Tongue (tissue), 3 donors: ENCODE measurements at places on chromosomes 4 and X. TPM values are rescaled to one million over a fixed set of nuclear protein-coding genes. Genes with fewer than 3 reads are reported as not detected.

Gene MAGIX
- total RNA-seq, result 3.5 TPM

Gene BGN
- total RNA-seq, result 62.2 TPM

Gene GRIA3
- 3.4 TPM for total RNA-seq

Gene DDX53
- total RNA-seq, result not detected

Gene OR13H1
- not detected for total RNA-seq

Gene RASSF6
- 3.3 TPM for total RNA-seq

DNA sequence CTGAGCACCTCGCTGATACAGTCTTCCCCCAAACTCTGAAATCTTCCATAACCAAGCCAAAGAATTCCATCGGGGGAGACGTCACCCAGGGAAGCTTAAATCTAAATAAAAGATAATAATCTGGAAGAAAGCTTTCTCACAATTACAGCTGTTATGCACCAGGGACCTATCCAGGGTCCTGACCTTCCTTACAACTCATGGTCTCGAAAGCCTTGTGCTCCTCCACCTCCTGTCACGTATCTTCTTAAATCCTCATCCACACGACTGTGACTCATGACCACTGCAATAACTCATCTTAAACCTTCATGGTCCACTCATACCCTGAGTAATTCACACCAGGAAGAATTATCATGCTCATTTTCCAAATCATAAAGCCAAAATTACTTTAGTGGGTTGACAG is 166.8 kb upstream of the FRG1 start:
- peak; percentile 47 for DNase-seq

DNA sequence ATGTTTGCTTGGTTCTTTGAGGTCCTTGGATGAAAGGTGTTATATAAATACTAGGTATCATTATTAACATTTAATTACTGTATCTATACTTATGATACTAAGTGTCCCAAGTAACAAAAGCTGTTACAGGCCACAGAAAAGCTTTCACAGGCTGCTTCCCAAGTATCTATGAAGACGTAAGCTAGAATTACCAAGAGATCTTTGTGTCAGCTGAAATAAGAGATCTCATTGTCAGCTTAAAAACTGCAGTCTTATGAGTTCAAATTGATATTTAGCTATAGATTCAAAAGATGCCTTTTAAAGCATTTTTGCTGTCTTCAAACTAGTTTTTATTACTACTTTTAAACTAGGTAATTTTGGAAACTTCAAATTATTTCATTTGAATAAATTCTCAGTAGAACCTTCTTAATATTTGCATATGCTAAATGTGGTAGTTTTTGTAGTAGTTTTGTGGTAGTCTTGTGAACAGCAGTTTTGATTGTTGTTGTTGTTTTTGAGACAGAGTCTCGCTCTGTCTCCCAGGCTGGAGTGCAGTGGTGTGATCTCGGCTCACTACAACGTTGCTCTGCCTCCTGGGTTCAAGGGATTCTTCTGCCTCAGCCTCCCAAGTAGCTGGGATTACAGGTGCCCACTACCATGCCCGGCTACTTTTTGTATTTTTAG is 170.0 kb upstream of the RPL34 start:
- DNase-seq, result no peak

DNA sequence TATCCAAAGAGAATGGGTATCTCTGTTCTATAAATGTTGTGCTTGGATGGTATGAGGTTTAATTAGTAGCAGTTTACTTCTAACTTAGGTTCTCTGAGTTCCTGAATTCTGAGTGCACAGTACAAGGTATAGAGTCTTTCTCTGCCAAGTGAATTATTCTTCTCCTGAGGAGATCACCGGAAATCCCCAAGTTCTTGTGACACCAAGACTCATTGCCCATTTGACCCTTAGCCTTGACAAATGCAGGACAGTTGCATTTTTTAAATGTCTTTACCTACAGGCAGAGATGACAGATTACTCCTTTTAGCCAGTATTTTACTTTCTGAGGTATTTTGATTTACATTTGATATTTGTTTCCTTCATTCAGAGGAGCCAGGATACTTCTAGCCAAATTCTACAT is 72.9 kb downstream of the MAOA start:
- no peak for DNase-seq

DNA sequence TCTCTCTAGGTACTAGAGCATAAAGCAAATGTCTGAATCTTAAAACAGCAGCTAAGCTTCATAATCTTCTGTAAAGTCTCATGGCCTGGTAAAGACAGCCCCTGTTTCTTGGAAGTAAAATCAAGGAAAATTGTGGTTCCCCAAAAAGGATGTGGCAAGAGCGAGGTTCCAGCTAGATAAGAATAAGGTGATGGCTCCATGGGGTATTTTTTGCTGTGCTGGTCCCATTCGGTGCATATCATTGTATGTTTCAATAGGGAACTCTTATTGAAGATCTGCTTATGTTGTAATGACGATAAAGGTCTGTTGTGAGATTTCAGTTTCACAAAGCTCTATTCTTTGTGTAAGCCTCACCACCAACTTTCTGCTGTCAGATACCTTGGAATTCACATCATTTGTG is 316.9 kb upstream of the NOCT start:
- DNase-seq, result no peak

DNA sequence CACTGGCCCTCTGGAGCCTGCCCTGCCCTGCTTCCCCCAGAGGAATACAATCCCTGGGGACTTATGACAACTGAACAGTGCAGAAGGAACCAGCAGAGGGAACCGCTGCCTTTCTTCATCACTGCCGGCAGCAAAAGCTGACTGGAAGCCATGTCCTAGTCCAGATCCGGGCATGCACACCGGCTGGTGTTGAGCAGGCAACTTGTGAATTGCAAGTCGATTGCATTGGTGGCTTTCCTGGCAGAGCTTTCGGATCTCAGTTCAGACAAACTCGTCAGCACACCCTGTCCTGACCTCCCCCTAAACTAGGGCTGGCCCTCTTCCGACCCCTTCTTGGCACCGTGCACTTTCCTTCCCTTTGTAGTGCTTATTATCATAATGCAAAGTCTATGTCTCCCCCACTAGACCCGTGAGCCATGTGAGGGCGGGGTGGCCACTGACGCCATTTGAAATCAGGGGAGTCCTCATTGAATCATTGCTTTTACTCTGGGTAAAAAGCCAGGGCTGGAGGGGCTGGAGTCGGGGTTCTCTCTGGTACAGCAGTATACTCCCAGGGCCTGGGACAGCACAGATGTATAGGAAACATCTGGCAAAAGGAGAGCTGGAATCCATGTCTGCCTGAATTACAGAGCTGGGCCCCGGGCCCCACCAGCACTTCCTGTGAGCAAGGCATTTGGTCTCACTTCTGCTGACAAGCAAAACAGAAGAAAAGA is 1.8 kb downstream of the ARHGAP4 start:
- no peak for DNase-seq

DNA sequence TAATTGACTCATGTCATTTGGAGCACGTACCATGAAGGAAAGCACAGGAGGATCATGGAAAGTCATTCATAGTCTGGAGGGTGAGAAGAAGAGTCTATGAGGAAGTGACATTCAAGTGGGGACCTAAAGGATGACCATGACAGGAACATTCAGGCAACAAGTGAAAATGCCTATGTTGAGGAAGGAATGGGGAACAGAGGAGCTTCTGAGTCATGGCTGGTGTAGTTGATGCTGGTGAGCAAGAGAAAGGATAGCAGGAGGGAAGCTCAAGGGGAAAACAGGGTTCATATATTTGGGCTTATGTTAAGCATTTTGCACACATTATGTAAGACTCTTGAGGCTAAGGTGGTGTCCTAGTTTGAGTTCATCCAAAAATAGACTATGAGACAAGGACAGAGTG is 318.6 kb downstream of the HNRNPD start:
- no peak for DNase-seq

DNA sequence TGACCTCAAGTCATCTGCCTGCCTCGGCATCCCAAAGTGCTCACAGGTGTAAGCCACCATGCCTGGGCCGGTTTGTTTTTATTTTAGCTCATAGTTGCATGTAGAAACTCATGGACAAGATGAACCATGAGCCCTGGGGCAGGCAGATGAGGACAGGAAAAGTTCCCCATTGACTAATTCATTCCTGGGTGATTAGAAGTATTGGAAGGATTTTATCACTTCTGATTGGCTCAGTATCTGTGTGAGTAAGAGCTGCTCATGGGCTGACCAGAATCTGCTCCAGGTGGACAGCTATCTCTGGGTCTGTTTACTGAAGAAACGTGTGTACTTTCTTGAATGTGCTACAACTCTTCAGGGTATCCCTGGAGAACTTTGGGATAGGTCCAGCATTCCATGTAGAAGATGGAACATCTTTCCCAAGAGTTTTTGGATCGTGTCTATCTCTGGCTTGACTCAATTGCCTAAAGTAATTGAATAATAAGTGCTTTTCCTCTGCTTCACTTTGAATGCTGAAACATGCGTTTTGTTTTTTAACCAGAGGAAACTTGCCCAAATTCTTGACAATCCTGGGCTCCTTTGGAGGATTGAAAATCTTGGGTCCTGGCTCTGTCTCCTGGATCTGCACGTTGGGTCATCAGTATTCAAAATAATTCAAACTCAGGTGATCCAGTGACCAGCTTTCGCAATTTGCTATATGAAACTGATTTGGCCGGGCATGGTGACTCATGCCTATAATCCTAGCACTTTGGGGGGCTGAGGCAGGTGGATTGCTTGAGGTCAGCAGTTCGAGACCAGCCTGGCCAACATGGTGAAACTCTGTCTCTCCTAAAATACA is 88.6 kb upstream of the DHRSX start:
- DNase-seq, result peak; percentile 34

DNA sequence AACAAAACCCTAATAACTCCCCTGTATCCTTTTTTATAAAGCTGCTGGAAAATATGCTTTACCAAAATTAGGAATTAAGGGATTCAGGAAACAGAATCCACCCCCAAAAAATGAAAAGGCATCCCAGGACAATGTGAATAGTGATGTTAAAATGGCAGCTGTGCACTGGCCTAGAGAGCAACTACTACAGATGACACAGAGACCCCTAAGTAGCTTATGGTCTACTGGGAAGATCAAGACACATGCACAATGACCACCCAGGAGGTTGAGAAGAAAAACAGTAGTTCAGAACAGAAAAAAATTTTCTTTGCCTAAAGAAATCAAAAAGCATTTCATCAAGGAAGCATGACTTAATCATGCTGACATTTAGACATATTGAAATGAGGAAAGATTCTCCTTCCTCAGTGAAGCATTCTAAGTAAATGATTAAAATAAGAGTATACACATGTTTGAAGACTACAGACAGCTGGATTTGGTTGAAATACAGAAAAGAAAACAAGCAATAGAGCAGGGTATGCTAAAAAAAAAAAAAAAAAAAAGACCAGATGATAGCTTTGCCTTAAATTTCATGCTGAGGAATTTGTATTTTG is 117.3 kb downstream of the WDFY3 start:
- DNase-seq, result no peak

GRCh38 chrX:110210417-110211139 is 107.3 kb downstream of the AMMECR1 start:
- peak; percentile 16 for DNase-seq

DNA sequence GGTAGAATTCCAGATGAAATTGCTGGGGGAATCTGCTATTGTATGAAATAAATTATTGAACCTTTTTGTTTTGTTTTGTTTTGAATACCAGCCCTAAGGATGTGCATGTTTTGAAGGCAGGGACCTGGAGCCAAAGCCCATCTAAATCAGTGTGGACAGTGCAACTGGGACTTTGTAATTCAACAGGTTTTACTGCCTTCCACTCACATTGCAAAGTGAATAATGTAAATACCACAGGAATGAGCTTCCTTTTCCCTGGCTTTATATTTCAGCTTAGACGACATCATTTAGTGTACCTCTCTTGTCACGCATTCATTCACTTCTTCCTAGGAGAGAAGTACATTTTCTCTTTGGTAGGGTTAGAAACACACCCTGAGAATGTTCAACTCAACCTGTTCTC is 795.0 kb downstream of the CENPC start:
- no peak for DNase-seq

DNA sequence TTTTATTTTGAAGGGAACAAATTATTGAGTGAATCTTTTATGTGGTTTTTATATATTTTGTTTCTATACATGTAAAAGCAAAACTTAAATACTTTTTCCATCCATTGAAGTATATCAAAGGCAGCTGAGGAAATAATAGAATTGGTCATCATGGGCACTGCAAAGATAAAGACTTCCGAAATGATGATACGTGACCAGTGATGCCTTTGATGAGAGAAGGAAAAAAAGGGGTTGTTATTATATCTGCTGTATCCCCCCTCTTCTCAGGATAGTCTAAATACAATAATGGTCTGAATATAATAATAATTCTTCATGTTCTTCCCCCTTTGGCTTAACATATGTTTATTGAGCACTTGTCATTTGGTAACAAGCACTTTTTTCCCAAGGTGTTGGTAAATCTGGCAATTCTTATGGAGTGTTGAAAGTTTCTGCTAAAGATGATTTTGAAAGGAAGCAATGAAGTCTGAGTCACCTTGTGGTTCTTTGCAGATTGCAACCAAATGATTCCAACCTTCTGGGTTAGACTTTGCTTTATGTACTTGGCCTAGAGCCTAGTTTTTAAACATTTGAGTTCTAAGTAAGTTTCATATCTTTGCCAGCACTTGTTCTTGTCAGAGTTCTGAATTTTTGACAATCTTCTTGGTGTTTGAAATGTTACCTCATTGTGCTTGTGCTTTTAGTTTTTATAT is 60.8 kb downstream of the USP9X start:
- DNase-seq, result no peak

DNA sequence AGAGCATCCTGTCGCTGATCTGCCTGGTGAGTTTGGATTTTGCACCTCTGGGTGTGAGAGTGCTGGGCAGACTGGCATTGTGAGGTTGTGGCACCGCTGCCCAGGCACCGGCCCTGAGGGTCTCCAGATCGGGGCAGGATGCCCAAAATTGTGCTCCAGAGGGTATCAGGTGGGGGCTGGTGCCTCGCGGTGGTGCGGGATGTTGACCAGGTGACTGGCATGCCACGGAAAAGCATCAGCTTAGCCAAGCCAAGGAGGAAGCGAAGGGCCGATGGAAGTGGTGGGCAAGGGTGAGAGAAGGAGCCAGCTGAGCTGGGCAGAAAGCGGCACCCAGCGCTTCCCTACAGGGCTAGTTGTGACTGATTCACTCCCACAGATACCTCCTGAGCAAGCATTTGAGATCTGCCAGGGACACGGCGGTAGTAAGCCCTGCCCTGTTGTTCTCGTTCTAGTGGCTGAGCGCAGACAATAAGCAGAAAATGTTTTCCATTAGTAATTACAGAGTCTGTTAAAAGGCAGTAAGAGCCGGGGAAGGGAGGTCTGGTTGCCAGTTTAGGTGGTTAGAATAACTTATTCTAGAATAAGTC is 809 bp downstream of the ZFP92 start:
- DNase-seq, result peak; percentile 7

GRCh38 chr4:70280567-70280966 is 38.2 kb downstream of the CSN3 start:
- no peak for DNase-seq

- no peak for DNase-seq
These were observed 1039.3 kb downstream of the STPG2 start for GRCh38 chr4:97104006-97104405.

DNA sequence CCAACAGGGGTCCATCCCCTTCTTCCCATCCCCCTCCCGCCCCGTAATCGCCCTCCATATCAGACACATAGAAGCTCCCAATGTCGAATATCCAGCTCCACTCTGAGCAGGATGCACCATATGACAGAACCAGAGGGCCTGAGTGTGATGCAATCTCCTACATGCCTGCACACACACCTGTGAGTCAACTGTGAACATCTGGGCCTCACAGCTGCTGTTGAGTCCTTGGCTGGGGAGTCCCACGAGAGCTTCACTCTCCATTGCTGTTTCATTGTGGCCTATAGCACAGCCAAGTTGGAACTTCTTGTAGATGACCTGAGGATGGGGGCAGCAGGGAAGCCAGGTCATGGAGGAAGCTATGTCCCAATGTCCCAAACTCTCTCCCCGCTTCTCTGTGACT is 8.2 kb downstream of the SLC38A5 start:
- DNase-seq, result no peak

GRCh38 chrX:153685751-153686696 is 1.7 kb upstream of the SLC6A8 start:
- no peak for DNase-seq

GRCh38 chr4:2795300-2795892 is 2.5 kb downstream of the SH3BP2 start:
- no peak for DNase-seq
